ENCODE measurements at places on chromosomes 12 and 14. TPM values are rescaled to one million over a fixed set of nuclear protein-coding genes. Genes with fewer than 3 reads are reported as not detected.
A peak's percentile ranks its signal among the peaks of the same experiment; 100 is the strongest.

- H3K27ac ChIP-seq = no peak overlapping the region
- no peak overlapping the region for H3K4me3 ChIP-seq
- no peak for DNase-seq
- H3K27me3 ChIP-seq = peaks cover 91% of the 10 kb centered on the region
- peaks cover 10% of the 10 kb centered on the region for H3K36me3 ChIP-seq
Measured at GRCh38 chr12:13976028-13976584, 5.3 kb downstream of the GRIN2B start.

GRCh38 chr12:34288963-34289345 lies 266.7 kb downstream of the ALG10 start:
- no peak overlapping the region for H3K4me3 ChIP-seq
- no peak for DNase-seq
- H3K27me3 ChIP-seq = no peaks in the 10 kb centered on the region
- no peak overlapping the region for H3K27ac ChIP-seq
- no peaks in the 10 kb centered on the region for H3K4me1 ChIP-seq

- no peak overlapping the region for H3K4me3 ChIP-seq
- no peak overlapping the region for H3K27ac ChIP-seq
- peaks cover 8% of the 10 kb centered on the region for H3K27me3 ChIP-seq
- DNase-seq = no peak
Measured at GRCh38 chr14:24407608-24408325, 9.0 kb downstream of the NYNRIN start.

DNA sequence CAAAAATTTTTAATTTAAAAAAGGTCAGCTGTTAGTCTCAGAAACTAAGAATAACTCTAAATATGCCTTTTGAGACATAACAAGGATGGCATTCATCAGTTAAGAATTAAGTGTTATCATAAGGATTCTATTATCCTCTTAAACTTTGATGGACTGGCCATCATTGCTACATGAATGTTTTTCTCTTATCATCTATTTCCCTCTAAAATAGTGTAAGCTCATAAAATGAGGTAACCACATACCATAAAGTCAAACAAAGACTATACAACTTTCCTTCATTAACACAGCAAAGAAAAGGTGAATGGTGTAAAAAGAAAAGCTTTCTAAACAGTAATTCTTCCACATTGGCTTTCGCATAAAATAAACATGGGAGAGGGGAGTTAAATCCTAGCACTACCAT lies 41.1 kb downstream of the TMTC1 start:
- no peaks in the 10 kb centered on the region for H3K27me3 ChIP-seq
- no peak overlapping the region for H3K27ac ChIP-seq
- no peaks in the 10 kb centered on the region for H3K4me1 ChIP-seq
- no peak overlapping the region for H3K4me3 ChIP-seq
- no peaks in the 10 kb centered on the region for H3K36me3 ChIP-seq

GRCh38 chr14:24307575-24308341 lies at the start of gene CIDEB:
CIDEB (minus strand) TSS chr14:24307977; CDS start chr14:24307858, 119 bp downstream.
- DNase-seq = peak; percentile 65
- no peak within 1 kb of the TSS for H3K4me3 ChIP-seq
- peaks cover 10% of the 10 kb centered on the region for H3K36me3 ChIP-seq
- H3K27ac ChIP-seq = peak within 1 kb of the TSS; percentile 88

- H3K4me1 ChIP-seq = no peaks in the 10 kb centered on the region
- no peak overlapping the region for H3K4me3 ChIP-seq
- H3K27me3 ChIP-seq = no peaks in the 10 kb centered on the region
- no peak overlapping the region for H3K27ac ChIP-seq
- no peaks in the 10 kb centered on the region for H3K36me3 ChIP-seq
Measured at GRCh38 chr14:25464772-25465171, 414.8 kb upstream of the STXBP6 start.

The GPRC5A gene
- polyA plus RNA-seq = not detected

The SCN8A gene
- 0.21 TPM for polyA plus RNA-seq

The PRH2 gene
- polyA plus RNA-seq = not detected

The CD163L1 gene
- polyA plus RNA-seq = not detected

Measured in naive B cell (primary cell).